ENCODE measurements at places on chromosomes 11 and 22.

GRCh38 chr11:89361734-89362133 lies 129.4 kb downstream of the NOX4 start:
- DNase-seq, result no peak

GRCh38 chr22:49676783-49677494 lies 150.7 kb downstream of the BRD1 start:
- no peak for DNase-seq

GRCh38 chr11:94673386-94673785 lies 94.8 kb upstream of the AMOTL1 start:
- no peak for DNase-seq

DNA sequence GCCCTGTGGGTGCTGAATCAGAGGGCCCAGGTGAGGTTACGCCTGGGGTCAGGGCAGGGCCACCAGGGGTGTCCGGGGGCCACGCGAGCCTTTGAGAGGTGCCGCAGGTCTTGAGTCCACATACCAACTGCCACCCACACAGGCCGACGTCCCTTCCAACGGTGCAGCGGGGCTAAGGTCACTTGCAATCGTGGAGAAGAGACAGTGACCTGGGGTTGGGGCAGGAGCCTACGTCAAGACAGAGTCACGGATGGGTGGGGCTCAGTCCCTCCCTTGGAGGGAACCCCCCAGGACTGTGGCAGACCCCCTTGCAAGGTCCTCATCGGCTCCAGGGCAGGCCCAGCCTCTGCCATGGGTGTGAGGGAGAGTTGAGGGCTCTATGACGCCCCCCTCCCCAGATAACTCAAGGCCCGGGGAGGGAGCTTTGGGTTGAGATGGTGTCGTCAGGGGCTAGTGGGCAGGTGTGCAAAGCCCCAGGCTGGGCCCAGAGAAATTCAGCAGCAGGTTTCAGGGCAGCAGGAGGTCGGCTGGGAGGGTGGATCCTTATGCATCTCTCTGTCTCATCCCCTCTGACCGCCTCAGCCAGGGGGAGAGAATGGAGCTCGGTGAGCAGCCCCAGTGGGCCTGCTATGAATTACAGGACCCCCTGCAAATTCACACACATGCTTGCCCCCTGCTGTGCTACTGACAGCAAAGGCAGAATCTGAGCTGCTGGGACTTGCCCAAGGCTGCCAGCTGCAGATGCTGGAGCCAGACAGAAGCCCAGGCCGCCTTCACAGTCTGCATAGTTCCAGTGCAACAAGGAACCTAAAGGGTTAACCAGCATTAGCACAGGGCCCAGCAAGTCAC lies 60.0 kb downstream of the MYEOV start:
- no peak for DNase-seq
